ENCODE measurements at places on chromosomes 11 and 22.

DNA sequence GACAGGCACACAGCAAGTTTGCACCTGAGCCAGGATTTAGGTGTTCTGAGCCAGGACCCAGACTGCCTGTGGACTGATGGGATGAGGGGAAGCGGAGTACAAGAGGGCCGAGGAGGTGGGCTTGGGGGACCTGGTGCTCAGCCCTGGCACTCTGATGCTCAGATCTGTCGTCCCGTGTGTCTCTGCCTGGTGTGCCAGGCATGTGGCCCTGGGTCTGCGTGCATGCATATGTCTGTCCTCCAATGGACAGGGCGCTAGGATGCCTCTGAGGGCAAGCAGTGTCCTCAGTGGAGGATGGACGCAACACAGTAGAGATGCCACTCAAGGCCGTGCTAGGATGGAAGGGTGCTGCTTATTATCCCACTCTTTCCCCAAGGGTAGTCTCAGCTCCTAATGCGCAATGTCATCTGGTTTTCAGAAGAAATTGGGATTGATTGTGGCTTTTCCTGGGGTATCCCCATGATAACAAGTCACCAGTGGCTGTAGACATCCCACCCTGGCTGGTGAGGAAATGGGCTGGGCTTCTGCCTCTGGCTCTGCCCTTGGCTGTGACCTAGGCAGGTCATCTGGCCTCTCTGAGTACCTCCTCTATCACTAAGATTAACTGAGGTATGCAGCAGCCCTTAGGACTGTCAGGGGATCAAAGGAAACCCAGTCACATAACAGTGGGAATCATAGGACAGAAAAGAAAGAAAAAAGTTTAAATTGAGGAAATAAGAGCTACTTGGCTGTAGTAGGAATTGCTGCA, 35.7 kb upstream of the SUSD2 start:
- peaks cover 40% of the 10 kb centered on the region for H3K4me1 ChIP-seq
- H3K27me3 ChIP-seq, result no peaks in the 10 kb centered on the region
- H3K4me3 ChIP-seq, result no peak overlapping the region
- H3K27ac ChIP-seq, result peak overlapping the region; percentile 65
- DNase-seq, result no peak

- no peak overlapping the region for H3K27ac ChIP-seq
- H3K4me3 ChIP-seq, result no peak overlapping the region
- H3K36me3 ChIP-seq, result no peaks in the 10 kb centered on the region
- DNase-seq, result peak; percentile 53
Observed at GRCh38 chr11:79413268-79413667, 27.6 kb downstream of the TENM4 start.

- H3K4me1 ChIP-seq, result no peaks in the 10 kb centered on the region
- H3K27ac ChIP-seq, result no peak overlapping the region
- no peak overlapping the region for H3K4me3 ChIP-seq
- no peaks in the 10 kb centered on the region for H3K36me3 ChIP-seq
- DNase-seq, result no peak
- no peaks in the 10 kb centered on the region for H3K27me3 ChIP-seq
Observed at GRCh38 chr11:75420224-75421034, 12.6 kb downstream of the KLHL35 start.

DNA sequence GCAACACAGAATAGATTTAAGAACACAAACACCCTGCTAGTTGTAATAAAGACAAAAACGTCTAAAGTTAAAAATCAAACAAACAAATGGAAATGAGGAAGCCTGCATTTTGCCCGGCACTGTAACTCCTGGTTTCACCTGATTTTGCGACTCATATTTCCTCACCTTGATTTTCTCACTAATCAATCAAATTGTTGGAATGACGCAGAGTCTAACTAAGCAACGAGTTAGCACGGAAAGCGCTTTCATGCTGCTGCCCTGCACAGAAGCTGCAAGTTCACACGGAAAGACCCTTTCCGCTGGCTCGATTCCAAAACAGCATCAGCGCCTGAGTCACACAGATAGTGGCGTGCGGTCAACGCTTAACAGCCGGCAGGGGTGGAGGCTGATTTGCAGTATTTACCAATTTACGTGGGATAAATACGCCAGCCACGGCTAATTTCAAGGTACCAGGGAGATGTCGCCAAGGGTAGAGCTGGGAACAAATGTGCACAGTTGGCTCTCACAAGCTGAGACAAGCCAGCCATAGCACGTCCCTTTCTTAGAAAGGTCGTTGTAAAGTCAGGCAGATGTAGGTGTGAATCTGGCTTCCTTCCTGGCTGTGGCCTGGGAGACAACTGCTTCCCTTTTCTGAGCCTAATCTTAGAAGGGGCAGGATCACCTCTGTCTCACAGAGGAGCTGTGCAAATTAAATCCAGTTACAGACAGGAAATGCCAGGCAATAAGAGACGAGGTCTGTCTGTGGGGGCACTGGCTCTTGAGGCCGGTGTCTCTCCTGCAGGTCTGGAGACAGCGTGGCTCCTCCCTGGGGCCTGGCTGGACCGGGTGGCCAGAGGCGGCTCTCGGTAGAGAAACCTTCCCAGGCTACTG, 76.9 kb upstream of the TTLL12 start:
- H3K4me1 ChIP-seq, result peaks cover 4% of the 10 kb centered on the region
- no peaks in the 10 kb centered on the region for H3K36me3 ChIP-seq
- H3K27ac ChIP-seq, result peak overlapping the region; percentile 77
- no peak overlapping the region for H3K4me3 ChIP-seq

- H3K36me3 ChIP-seq, result no peaks in the 10 kb centered on the region
- DNase-seq, result no peak
- H3K27me3 ChIP-seq, result no peaks in the 10 kb centered on the region
- no peak overlapping the region for H3K4me3 ChIP-seq
Observed at GRCh38 chr11:46521961-46522681, 71.7 kb downstream of the AMBRA1 start.

DNA sequence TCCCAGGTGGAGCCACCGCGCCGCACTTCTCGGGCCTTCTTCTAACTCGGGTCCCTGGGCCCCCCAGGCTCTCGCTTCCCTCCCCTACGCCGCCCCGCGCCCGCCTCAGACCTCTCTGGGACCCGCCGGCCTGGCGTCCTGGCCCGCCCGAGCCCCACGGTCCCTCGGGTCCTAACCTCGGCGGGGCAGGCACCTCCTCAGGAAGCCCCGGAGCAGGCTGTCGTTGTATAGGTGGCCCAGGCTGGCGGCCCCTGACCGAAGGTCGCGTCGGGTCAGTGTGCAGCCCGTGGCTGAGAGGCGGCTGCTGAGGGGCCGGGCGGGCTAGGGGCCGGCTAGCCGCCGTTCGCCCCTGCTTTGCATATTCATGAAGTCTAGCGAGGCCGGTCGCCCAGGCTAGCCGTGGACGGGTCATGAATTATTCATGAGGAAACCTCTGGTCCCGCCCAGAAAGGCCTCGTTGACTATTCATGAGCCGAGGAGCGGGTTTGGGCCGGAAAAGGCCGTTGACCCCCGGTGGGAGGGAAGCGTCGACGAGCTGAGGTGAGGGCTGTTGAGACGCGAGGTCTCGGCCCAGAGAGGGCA, at the start of gene HORMAD2:
HORMAD2 (plus strand) TSS at position 513 of the 582 bp plus-strand sequence. CDS start 13,489 bp downstream, outside the sequence.
- no peaks in the 10 kb centered on the region for H3K4me1 ChIP-seq
- no peaks in the 10 kb centered on the region for H3K36me3 ChIP-seq
- no peaks in the 10 kb centered on the region for H3K27me3 ChIP-seq
- H3K27ac ChIP-seq, result no peak within 1 kb of the TSS
- H3K4me3 ChIP-seq, result peak within 1 kb of the TSS; percentile 18

- H3K4me3 ChIP-seq, result no peak overlapping the region
- no peaks in the 10 kb centered on the region for H3K4me1 ChIP-seq
- peaks cover 11% of the 10 kb centered on the region for H3K36me3 ChIP-seq
- H3K27me3 ChIP-seq, result no peaks in the 10 kb centered on the region
- H3K27ac ChIP-seq, result no peak overlapping the region
- DNase-seq, result no peak
Observed at GRCh38 chr11:116901211-116901610, 63.8 kb upstream of the APOA1 start.

Measured in Peyer's patch (tissue), 4 donors.